CD4-positive, alpha-beta memory T cell (primary cell): ENCODE measurements at places on chromosomes 12 and 14. TPM values are rescaled to one million over a fixed set of nuclear protein-coding genes. Genes with fewer than 3 reads are reported as not detected.

DNA sequence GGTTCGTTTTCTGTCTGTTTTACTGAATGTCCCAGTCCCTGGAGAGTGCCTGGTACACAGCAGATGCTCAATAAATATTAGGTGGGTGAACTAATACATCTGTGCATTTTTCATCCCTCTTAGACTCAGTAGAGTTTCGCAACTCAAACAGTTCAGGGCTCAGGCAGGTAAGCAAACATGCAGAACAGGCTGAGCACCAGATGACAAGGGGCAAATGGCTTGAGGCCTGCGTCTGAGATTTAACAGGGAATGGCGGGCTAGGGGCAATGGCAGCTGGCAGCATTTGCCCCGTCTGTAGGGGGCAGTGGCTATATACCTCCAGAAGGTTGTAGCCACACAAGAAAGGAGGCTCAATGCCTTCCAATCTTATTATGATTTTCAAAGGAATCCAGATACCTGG is 8.6 kb upstream of the RAN start:
- no peak for DNase-seq

- no peak for DNase-seq
These were observed 64.1 kb downstream of the SYNE3 start for GRCh38 chr14:95452176-95452892.

DNA sequence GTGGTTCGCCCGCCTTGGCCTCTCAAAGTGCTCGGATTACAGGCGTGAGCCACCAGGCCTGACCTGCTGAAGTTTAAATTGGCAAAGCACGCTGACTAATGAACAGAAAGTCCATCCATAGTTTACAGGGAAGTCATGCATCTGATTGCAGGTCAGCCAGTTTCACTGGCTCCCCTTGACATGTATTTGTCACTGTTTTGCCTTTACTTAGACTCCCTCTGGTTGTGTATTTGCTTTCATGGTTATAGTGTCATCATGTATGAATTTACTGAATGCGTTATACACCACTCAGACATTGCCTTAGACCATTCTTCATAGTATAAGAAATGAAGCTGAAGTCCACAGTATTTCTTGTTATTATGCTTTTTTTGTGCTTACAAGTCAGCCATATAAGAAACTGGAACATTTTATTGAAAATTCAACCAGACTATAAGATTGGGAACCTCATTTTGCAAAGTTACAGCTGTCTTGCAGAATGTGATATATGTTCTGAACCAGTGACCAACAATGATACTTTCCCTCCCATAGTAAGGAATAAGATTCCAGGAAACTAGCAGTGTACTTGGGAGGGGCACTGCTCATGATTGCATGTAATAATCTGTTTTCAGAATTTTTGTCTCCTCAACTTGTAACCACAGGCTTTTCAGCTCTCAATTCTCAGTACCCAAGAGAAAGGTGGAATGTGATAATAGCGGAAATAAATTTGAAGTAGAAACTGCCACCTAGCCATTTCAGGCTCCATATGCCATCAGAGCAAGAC is 51.9 kb upstream of the ATF7IP start:
- DNase-seq = no peak

- DNase-seq = no peak
These were observed 167.1 kb downstream of the CHST11 start for GRCh38 chr12:104623883-104624282.

DNA sequence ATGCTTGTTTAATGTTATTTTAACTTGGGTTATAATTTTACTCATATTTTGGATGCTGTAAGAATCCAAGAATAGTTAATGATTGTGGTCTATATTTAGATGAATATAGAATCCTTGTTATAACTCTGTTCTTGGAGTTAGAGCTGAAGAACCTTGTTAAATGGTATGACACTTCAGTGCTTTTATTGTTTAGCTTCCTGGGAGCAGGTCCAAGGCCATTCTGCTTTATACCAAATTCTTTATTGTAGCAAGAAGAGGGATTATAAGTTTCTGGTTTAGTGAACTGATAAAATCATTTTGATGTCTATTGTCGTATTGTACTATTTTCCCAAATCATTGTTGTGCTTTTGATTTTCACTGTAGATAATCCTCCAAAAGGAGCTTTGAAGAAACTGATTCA is 69.4 kb downstream of the MIA2 start:
- no peak for DNase-seq

GRCh38 chr12:22458298-22458937 is 85.9 kb downstream of the C2CD5 start:
- DNase-seq = no peak

GRCh38 chr14:62301911-62302310 is 539.7 kb downstream of the SNAPC1 start:
- no peak for DNase-seq

DNA sequence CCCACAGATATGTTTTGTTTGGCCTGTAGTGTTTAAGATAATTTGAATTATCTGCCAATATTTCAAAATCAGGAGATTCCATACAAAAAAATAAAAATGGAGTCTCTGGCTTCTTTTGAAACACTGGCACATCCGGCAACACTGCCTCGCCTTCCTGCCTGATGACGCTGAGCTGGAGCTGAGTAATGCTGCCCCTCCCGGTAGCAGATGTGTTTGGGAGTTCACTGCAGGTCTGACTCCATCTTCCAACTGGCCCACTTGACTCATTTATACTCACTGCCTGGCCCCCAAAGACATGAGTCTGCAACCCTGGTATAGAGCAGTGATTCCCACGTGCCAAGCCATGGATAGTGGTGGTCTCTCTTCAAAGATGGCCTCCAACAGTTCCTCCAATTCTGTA is 7.4 kb downstream of the CIT start:
- no peak for DNase-seq

GRCh38 chr14:94386085-94387031 is 2.0 kb downstream of the SERPINA1 start:
- DNase-seq = no peak

DNA sequence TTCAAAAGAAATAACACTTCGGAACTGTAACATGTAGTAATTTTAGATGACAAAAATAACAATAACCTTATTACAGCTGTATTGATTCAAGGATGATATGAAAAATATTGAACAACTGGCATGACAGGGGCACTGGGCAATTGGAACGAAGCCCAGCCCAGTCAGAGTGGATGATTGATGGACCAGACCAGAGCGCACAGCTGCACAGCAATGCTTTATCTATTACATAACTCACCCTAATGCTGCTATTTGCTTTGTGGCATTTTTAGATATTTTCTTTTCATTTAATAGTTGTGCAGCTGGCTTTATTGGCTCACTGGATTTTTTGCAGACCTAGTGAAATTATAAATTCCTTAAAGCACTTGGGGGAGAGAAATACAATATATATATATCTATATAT is 26.9 kb upstream of the FERMT2 start:
- DNase-seq = no peak

- no peak for DNase-seq
These were observed 992.7 kb downstream of the NRXN3 start for GRCh38 chr14:79162833-79163232.

- no peak for DNase-seq
These were observed 594 bp upstream of the VCPKMT start for GRCh38 chr14:50116966-50117365.

DNA sequence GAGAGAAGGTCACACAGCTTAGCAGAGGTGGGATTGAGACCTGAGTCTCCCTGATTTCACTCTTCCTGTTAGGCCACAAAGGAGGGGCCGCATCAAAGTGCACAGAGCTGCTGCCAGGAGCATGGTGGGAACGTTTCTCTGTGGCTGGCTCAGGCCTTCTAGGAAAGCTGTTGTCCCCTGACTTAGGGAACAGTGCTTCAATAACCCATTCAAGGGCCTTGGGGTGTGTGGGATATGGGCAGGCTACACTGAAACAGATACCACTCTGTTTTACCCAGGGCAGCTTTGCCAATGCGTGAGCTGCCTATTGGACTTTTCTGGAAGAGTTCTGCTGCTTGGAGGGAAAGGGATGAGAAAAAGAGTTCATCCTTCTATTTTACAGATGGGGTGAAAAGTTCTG is 110.0 kb downstream of the ADCK1 start:
- no peak for DNase-seq

DNA sequence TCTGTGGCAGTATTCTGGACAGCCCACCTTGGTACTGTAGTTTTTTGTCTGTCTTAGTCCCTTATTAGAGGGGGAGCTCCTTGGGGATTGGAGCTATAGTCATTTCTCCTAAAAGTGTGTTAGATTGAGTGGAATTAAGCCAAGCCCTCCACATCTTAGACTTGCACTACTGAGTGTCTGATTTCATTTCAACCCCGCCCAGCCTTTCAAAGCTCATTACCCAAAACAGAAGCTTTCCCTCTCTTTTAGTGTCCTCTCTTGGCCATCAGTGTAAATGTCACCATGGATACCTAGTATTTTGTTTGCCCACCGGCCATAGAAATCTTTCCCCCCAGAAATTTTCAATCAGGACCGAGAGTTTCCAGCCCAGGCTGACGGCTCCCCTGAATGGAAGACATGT is 74.5 kb downstream of the LRRC74A start:
- no peak for DNase-seq

DNA sequence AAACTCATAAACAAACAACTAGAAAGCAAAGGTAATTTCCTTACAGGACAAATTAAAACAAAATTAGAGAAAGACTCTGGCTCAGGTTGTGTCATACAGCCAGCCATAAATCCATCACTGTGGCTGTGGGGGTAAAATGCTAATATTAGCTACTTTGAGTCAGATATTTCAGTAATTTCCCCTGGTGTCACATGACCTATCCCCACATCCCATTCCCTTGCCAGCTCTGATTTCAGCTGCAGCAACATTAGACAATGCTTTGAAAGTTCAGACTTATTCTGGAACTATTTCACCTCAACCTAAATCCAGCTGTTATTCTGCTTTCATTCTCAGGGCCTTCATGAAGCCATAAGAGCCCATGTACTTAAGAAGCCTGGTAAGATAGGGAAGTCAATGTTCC is 55.3 kb downstream of the RPL10L start:
- no peak for DNase-seq

- no peak for DNase-seq
These were observed 19.7 kb downstream of the PTPN21 start for GRCh38 chr14:88535149-88535548.

GRCh38 chr12:130989391-130989790 is 35.7 kb downstream of the ADGRD1 start:
- no peak for DNase-seq

DNA sequence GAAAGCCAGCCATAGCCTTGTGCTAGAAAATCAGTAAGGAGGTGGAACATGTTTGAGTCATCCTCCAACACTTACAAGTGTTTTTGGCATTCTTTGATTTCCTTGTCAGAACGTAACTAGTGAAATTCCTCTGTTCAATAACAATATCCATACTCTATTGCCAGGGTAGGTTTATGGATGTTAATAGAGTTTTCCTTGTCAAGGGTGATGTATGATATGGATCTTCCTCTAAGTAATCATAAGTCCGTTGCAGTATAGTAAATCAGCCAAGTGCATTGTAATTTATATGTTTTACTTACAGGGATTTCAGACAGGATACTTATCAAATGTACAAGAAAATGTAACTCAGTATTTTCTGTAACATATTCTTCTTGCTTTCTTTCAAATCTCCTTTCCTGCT is 19.4 kb downstream of the NAV3 start:
- DNase-seq = no peak

- no peak for DNase-seq
These were observed 28.2 kb downstream of the CDK17 start for GRCh38 chr12:96371790-96372699.

- DNase-seq = no peak
These were observed 86.1 kb downstream of the CACNA1C start for GRCh38 chr12:2138871-2139308.

GRCh38 chr12:51240971-51241370 is 2.3 kb downstream of the DAZAP2 start:
- DNase-seq = no peak

GRCh38 chr12:47715877-47716548 is 9.3 kb downstream of the ENDOU start:
- no peak for DNase-seq

- no peak for DNase-seq
These were observed 29.6 kb upstream of the SPPL3 start for GRCh38 chr12:120933786-120934185.

- no peak for DNase-seq
These were observed 227.8 kb downstream of the ZFP36L1 start for GRCh38 chr14:68564826-68565759.

GRCh38 chr14:65237941-65238340 is 135.6 kb upstream of the MAX start:
- no peak for DNase-seq

DNA sequence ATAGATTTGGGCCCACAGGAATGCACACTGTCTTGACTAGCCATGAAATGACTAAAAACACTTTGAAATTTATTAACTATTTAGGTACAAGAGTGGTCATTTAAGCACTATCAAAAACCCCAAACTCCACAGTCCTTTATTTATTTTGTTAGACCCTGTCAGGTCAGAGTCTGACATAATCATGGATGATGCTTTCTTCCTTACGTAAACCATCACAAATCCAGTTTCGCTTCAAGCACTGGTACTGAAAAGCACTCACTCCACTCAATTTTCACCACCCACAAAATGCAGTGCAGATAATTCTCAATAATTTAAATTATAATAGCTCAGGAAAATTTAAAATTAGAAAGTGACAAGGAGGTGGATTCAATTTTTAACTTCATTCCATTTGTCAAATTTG is 25.8 kb downstream of the PPP2R5E start:
- DNase-seq = no peak

- no peak for DNase-seq
These were observed 40.0 kb downstream of the KIF21A start for GRCh38 chr12:39402922-39403321.

DNA sequence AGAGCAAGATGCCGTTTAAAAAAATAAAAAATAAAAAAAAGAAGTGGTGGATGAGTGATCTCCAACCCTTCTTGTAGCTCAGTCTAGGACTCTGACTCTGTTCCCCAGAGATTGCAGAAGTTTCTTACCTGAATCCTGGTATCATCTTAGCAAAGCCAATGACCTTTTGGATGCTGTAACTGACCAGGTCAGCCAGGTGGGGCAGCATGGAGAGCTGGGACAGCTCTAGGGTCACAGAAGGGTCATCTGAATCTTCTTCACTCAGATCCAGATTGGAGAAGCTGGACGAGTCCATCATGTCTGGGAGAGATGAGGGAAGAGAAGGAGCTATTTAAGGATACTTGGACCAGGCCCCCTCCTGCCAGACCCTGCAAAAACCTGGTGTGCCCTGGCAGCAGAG is 35.8 kb upstream of the HDAC7 start:
- no peak for DNase-seq

- DNase-seq = no peak
These were observed 13.5 kb downstream of the PTGER2 start for GRCh38 chr14:52327374-52328226.

GRCh38 chr12:30939234-30939633 is 12.7 kb downstream of the TSPAN11 start:
- DNase-seq = no peak

DNA sequence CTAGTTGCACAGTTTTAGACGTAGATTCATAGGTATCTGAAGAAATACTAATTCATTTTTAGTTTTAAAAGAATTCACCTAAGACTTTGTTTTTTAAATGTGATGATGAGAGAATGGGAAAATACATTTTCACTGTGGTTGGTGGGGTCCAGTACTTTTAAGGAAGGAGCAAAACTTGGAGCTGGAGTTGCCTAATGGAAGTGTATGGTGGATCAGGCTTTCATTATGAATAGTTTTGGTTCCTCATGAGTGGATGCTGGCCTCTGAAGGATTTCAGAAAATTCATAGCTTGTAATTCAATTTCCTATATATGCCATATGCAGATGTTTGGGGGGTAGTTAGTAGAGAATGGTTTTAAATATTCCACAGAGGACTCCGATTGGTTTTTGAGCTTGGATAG is 27.1 kb downstream of the STK38L start:
- DNase-seq = no peak

- no peak for DNase-seq
These were observed 163.7 kb downstream of the IPO8 start for GRCh38 chr12:30531731-30532678.

The RNASE7 gene
- total RNA-seq = not detected

The BRF1 gene
- 49.7 TPM for total RNA-seq

The FIGNL2 gene
- total RNA-seq = 1.5 TPM

The RD3L gene
- not detected for total RNA-seq
